Right lobe of liver (tissue), 6 donors: ENCODE measurements at places on chromosomes 4 and X. TPM values are rescaled to one million over a fixed set of nuclear protein-coding genes. Genes with fewer than 3 reads are reported as not detected.
A peak's percentile ranks its signal among the peaks of the same experiment; 100 is the strongest.

- DNase-seq = no peak
These were observed 22.4 kb upstream of the IQCM start for GRCh38 chr4:149838036-149838435.

HSD17B13 gene
- total RNA-seq = 84.3 TPM

PRRG1 gene
- total RNA-seq = 9.7 TPM

DNA sequence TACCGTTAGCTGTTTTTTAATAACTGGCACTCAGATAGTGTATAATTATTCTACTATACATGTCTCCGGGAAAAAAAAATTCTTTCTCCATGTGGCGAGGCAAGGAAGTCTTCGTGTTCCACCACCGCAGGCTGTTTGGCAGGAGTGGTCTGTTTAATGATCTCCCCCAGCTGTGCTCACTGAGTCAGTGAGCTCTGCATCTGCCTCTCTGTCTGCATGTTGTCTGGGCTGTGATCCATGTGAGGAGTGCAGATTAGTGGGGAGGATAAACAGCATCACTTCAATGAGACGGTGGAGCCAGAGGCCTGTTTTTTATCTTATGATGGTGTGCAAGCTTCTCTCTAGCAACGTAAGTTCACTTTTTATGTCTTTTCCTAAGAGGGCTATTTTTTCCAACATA, 69.8 kb downstream of the RPS3A start:
- no peak for DNase-seq

- DNase-seq = peak; percentile 56
These were observed 518 bp downstream of the PRDM8 start for GRCh38 chr4:80197601-80198440.

DNA sequence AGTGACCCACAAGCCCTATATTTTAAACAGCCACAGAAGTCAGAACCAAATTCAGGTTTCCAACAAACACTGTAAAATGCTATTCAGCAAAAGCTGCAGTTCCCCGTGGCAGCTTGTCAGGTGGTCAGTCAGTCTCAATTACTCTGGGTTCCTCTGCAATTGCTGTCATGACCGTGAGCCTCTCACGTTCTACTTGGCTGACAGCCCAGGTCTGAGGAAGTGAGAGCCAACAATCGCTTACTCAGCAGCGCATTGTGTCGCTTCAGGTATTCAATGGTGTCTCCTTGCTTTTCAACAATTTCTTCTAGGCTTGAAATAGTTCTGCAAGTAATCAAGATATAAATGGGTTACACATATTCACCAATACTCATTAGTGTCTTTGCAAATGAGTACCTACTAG, 25.8 kb downstream of the TRIM75 start:
- peak; percentile 76 for DNase-seq

DNA sequence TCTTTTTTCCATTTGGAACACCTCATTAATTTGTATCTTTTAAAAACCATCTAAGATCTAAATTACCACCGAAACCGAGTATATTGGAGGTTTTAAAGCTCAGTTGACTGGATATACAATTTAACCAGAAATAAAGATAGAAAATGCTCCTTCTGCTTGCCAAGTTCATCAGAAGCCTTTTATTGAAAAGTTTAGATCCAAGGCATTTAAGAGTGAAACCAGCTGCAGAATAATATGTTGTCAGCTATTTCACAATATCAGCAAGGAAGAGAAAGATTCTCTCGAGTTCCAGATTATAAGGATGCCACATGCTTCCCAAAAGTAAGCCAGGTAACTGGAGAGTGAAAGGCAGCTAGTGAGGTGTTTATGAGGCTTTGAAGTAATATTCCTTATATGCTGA, 217.4 kb downstream of the DCTD start:
- DNase-seq = no peak

GRCh38 chr4:1597021-1597931, 86.8 kb downstream of the FAM53A start:
- DNase-seq = peak; percentile 13

ZDHHC15 gene
- not detected for total RNA-seq

- DNase-seq = no peak
These were observed 571 bp upstream of the EDA start for GRCh38 chrX:69615342-69615741.

DNA sequence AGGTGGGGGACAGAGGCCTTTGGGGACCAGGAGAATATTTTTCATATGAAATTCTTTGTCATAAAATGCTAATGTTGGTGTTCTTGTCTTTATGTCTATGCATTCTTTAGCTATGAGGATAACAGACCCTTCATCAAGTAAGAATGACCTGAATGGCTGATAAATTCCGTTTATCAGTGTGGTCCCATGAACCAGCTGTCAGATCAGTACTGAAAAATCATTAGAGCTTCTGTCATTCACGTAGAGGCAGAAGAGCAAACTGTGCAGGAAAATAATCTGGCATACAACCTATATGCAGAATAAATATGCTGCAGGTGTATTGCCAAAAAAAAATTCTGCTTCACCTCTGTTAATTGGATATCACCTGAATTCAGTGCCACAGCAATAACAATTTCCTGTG, 828.6 kb downstream of the ADGRL3 start:
- DNase-seq = no peak

GRCh38 chr4:100796332-100796731, 278.5 kb upstream of the EMCN start:
- no peak for DNase-seq

FGF16 gene
- not detected for total RNA-seq

GLRA2 gene
- not detected for total RNA-seq

GRCh38 chr4:147863111-147863747, 131.3 kb downstream of the ARHGAP10 start:
- DNase-seq = no peak

NDUFB11 gene
- 59.5 TPM for total RNA-seq

DNA sequence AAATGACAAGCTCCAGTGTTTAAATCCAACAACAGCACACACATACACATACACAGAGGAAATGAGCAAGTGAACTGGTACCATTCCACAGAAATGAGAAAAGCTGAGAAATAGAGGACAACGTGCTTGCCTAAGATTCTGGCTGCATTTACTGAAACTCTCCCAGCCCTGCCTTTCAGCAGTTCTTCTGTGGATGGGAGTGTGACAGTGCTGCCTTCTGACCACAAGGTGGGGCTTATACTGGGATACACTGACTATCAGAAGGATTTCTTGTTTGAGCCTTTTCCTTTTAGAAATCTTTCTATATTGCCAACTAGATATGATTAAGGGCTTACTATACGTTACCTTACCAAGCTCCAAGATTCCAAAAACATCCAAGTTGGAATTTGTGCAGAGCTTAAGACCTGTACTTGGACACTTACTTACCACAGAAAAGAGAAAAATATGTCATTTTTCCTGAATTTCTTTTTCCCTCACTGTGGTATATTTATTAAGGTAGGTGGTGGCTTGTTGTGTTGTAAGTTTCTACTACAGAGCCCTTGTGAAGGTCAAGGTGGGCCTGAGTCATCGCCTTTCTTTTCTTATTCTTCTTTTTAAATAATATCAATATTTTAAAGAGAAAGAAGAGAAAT, 10.7 kb upstream of the CXCL8 start:
- no peak for DNase-seq

- DNase-seq = no peak
These were observed 44.4 kb downstream of the DIAPH2 start for GRCh38 chrX:96729053-96729452.

- DNase-seq = no peak
These were observed 40.6 kb upstream of the THOC2 start for GRCh38 chrX:123773258-123773988.

GRCh38 chr4:21009956-21010355, 309.7 kb downstream of the PACRGL start:
- DNase-seq = no peak

DNA sequence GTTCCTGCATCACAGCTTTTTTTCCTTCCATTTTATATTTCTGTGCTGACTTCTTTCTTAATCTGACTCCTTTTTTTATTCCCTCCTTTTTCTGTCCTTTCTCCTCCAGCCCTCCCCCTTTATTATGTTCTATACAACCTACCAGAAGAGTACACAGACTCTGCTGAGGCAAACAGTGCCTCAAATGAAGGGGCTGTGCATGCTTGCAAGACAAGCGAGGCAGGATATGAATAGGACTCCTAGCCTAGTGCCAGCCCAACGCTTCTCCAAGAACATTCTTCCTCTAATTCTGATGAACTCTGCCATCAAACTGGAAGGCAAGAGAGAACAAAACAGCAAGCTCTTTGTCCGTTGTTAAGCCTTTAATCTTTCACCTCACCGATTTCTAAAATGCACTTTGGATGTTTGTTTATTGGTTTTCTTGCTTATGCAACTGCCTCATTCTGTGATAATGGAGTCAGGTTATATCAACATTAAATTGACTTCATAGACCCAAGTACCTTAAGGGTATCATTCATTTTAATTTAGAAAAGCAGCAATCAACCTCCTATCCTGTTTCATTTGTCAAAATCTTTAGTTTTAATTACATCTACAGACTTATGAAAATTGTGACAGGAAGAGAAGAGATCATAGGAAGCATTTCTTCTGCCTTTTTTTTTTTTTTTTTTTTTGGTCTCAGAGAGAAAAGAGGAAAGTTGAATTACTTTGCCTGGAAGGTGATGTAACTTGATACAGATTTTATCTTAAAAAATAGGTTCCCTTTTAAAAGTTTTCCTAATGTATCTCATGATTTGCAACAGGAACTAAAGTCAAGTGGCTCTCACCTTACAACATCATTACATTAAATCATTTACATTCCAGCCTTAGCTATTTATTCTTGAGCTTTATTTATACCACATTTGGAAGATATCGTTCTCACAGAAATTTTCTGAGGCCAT, 284.7 kb upstream of the FTHL17 start:
- DNase-seq = no peak

GRCh38 chrX:96140796-96141195, 543.8 kb upstream of the DIAPH2 start:
- DNase-seq = no peak

GRCh38 chrX:152987801-152988200, 6.1 kb downstream of the PNMA5 start:
- DNase-seq = no peak

GRCh38 chr4:163393471-163393870, 49.8 kb downstream of the NPY5R start:
- no peak for DNase-seq

CAPN6 gene
- total RNA-seq = 0.12 TPM

- peak; percentile 52 for DNase-seq
These were observed 348.5 kb downstream of the MID1IP1 start for GRCh38 chrX:39149761-39150160.

GRCh38 chrX:154548028-154548316, 552 bp downstream of the IKBKG start:
- no peak for DNase-seq

GRCh38 chr4:177396352-177396751, 45.9 kb downstream of the AGA start:
- no peak for DNase-seq

GRCh38 chr4:84920617-84921016, 45.9 kb downstream of the WDFY3 start:
- DNase-seq = no peak

GRCh38 chr4:37365888-37366287, 121.3 kb downstream of the NWD2 start:
- no peak for DNase-seq

GRCh38 chrX:32687379-32687778, 524.0 kb downstream of the DMD start:
- no peak for DNase-seq

DNA sequence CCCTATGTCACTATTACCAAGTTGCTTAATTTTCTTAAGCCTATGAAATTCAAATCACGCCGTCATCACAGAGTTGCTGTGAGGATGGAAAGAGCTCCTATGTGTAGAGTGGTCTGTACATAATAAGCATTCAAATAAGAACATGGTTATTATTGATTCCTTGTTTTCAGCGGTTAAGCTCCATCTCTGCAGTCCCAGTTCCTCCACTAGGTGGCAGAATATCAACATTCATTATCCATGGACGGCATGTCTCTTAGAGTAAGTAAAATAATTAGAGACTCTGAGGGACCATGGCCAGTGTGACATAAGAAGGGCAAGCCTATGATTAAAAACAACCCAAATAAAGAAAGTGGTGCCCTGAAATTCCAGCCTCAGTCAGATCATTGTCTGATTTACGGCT, 132.5 kb upstream of the NHS start:
- DNase-seq = peak; percentile 39

COL4A5 gene
- 2.3 TPM for total RNA-seq

- DNase-seq = no peak
These were observed 13.3 kb downstream of the TLR10 start for GRCh38 chr4:38769441-38769840.

PCDH18 gene
- total RNA-seq = 1.5 TPM

FIP1L1 gene
- 19.2 TPM for total RNA-seq

TENM3 gene
- 0.18 TPM for total RNA-seq

- DNase-seq = no peak
These were observed 29.9 kb downstream of the ARL13A start for GRCh38 chrX:100999451-100999850.

- DNase-seq = no peak
These were observed 2.6 kb downstream of the TIFA start for GRCh38 chr4:112282860-112283667.

- DNase-seq = no peak
These were observed 152.3 kb downstream of the ADAM29 start for GRCh38 chr4:175070444-175070843.

GRCh38 chr4:143291314-143291713, 45.4 kb upstream of the GAB1 start:
- DNase-seq = no peak

- DNase-seq = no peak
These were observed 9.0 kb downstream of the SORBS2 start for GRCh38 chr4:185803022-185803421.

ATOH1 gene
- total RNA-seq = not detected

DNA sequence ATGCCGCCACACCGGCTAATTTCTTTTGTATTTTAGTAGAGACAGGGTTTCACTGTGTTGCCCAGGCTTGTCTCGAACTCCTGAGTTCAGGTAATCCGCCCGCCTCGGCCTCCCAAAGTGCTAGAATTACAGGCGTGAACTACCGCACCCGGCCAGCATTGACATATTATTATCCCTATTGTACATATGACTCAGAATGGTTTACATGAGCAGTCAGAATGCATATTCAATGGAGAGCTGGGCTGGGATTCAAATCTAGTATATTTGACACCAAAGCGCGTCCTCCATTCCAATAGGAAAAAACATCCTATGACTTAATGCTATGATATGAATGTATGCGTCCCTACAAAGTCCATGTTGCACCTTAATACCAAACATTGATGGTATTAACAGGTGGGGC, 281.4 kb downstream of the CAMK2D start:
- DNase-seq = no peak

DNA sequence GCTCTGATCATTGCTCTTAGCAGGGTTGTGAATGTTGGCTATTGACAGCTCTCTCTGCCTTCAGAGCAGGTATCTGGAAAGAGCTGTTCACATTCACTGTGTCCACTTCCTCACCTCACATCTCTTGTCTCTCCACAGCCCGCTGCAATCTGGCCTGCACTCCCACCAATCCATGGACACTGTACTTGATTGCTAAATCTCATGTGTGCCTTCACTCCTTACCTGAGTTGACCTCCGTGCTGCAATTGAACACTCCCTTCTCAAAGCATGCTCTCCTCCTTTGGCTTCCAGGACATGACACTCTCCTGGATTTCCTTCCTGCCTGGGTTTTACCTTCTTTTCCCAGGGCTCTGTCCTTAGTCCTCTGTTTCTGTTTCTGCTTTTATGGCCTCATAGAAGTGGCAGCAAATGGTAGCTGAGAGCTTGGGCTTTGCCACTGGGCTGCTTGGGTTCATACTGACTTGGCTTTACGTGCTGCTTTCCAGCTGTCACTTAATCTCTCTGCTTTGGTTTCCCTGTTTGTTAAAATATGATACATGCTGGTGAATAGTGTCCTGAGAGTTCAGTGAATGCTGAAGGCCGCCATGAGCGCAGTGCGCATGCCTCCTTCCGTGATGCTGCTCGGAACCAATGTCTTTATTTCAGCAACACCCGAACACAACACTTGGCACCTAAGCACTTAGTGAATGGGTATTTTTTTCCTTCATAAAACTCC, 29.5 kb downstream of the DCUN1D4 start:
- DNase-seq = no peak

CXorf51B gene
- not detected for total RNA-seq

TMEM271 gene
- total RNA-seq = not detected
